ENCODE measurements at places on chromosomes 5 and 9.

DNA sequence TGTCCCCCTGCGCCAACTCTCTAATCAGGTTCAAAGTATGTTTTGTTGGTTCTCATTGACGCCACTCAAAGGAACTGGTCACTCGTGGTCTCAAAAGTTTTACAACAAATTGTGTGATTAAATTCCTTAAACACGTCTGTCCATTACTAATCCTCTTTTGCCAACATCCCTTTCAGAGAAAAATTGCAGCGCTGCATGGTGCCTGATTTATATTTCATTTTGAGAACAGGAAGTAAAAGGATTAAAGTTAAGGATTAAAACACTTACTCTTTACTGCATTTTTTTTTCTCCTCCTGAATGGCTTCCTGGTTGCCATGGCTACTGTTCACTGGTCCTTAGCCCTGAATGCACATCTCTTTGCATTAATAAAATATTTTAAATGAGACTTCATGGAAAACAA is 383.5 kb downstream of the GLIS3 start:
- no peak for DNase-seq

DNA sequence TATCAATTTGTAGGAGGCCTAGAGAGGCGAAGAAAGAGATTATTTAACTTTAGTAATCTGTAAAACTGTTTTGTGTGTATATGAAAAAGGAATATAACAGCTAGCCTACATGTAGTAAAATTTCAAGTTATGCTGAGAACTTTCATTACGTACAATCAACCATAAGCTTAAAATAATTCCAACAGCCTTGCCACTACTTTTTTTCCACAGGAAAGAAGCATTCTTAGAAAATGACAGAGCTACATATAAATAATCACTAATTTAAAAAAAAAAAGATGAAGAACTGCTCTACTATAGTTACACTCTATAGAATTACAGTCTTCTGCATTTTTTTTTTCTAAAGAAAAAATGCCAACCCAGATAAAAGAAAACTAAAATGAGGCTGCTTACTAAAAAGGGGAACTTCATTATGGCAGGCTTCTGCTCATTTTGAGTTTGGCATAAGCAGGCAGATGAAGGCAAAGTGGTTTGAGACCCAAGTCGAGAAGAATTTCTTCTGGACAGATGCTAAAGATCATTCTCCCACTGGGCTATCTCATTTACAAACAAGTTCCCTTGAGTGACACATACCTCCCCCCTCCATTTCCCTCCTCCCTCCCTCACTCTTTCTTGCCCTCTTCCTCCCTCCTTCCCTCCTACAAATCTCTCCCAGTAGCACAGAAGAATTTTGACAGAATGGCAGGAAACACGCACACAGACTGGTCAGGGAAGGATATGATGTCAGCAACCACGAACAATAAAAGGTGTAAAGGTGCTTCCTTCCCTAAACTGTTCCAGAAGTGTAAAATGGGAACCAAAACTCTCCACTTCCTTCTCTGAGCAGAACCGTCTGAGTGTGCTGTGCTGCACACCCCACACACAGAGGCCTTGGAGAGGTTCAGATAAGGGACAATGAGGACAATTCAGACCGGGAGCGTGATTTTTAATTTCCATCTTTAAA is 56.1 kb downstream of the MEF2C start:
- DNase-seq, result no peak

- peak; percentile 79 for DNase-seq
Measured at GRCh38 chr9:131349881-131350563, 43.9 kb upstream of the PRRC2B start.

- DNase-seq, result no peak
Measured at GRCh38 chr5:32794086-32794485, 83.0 kb downstream of the NPR3 start.

GRCh38 chr9:114054191-114054690 is 23.9 kb downstream of the AMBP start:
- DNase-seq, result no peak
